ENCODE measurements at places on chromosomes 3 and 15.
A peak's percentile ranks its signal among the peaks of the same experiment; 100 is the strongest.

- no peak for DNase-seq
These were observed 244.6 kb upstream of the WNT5A start for GRCh38 chr3:55731741-55732140.

- no peak for DNase-seq
These were observed 28.5 kb downstream of the ACAD9 start for GRCh38 chr3:128907706-128908445.

- DNase-seq, result no peak
These were observed 964.6 kb downstream of the SI start for GRCh38 chr3:164113371-164114332.

DNA sequence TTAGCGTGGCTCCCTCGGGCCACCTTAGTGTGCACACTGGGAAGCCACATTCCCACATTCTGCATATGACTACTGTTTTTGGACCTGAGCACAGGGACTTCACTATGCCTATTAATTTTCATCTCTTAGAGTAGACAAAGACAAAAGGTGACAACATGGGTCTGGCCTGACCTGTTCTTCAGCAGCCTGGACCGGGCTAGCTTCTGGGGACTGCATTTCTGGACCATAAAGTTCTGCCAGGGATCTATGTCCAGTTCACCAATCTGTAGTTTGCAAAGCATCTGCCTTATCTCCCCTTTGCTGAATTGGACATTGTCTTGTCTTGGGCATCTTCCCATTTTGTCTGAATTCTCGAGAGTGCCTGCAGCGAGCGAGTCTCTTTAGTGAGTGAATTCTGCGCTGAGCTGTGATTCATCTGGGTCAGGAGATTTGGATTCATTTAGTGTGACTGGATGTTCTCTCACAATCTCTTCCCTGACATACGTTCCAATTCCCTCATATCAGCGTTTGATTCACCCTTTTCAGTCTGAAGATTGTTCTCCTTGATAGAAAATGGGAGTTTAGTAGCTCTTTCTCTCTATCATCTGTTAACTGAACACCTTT is 112.2 kb upstream of the PLXNA1 start:
- DNase-seq, result no peak

- no peak for DNase-seq
These were observed 59.7 kb upstream of the CCDC50 start for GRCh38 chr3:191269289-191270085.

GRCh38 chr3:49840388-49840787 is 16.0 kb downstream of the TRAIP start:
- DNase-seq, result no peak

DNA sequence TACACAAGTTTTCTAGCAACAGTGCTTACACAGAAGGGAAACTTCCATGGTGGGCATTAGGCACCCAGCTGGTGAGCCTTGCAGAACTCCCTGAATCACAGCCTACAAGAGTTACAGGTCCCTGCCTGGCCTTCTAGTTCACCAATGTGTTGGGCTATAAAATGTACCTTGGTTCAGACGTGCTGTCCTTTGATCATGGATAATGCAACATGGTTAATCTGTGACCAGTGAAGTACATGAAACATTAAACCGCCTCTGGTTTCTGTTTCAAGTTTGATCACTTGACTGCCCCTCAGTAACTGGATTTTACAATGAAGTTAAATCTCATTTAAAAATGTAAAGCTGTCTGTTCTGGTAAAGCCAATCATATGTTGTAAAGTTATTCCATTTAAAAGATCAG is 51.8 kb downstream of the FMN1 start:
- peak; percentile 86 for DNase-seq

GRCh38 chr15:51768018-51768417 is 16.6 kb downstream of the TMOD2 start:
- no peak for DNase-seq

GRCh38 chr15:39539466-39539865 is 41.4 kb upstream of the THBS1 start:
- DNase-seq, result no peak

DNA sequence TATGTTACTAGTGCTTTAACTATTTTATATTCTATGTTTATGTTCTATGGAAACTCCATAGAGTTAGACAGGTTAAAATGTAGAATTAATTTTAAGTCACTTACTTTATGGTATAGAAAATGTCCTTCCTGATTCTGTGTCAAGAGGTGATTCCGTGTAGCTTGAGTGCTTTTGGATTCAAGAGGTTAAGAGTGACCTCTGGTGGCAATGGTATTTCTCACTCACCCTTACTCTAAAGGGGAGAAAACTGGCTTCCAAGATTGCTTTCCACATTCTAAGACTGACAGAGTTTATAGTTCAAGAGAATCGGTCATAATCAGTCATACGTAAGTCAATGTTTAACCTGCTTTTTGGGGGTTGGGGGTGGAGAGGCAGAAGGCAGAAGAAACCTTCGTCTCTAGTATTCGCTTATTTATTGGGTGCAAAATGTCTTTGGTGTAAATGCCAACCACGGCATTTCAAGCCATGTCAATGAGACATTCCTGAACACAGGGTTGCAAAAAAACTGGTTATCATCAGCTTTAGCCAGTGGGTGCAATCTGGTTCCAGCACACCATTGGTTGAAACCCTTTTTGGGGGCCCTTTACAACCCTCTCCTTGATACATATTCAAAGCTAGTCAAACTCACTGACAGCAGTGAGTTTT is 92.0 kb upstream of the VGLL3 start:
- peak; percentile 79 for DNase-seq

DNA sequence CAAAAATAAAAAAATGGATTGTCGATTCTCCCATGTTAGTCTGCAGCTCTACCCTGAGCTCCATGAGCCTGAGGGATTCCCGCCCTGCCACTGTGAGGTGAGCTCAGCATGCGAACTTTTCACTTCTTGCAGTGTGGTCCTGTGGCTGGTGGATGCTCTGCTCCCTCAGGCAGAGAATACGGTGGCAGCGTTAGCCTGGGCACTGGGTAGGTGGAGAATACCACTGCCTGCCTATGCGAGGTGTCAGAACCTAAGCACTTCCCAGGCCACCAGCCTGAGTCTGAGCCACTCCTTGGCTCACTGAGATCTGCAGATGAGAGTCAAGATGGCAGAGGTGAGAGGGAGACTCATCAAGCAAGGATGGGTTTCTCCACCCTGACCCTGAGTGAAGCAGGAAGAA is 70.1 kb downstream of the ITGB5 start:
- DNase-seq, result no peak

DNA sequence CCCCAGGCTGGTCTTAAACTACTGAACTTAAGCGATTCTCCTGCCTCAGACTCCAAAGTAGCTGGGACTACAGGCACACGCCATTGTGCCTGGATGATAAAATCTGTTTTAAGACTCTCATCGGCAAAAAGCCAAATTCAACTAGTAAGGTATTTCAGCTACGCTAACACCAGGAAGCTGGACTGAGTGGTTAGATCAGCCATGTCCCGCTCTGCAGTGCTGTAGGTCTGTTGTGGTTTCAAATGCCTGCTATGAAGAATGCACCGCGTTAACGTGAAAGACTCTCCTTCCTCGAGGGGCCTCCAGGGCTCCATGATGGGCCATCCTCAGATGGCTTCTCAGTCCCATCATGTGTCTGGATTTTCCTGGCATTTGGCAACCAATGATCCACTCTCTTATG is 70.2 kb downstream of the PCOLCE2 start:
- DNase-seq, result no peak

- DNase-seq, result peak; percentile 42
These were observed 51.0 kb upstream of the SPSB4 start for GRCh38 chr3:141000027-141000663.

DNA sequence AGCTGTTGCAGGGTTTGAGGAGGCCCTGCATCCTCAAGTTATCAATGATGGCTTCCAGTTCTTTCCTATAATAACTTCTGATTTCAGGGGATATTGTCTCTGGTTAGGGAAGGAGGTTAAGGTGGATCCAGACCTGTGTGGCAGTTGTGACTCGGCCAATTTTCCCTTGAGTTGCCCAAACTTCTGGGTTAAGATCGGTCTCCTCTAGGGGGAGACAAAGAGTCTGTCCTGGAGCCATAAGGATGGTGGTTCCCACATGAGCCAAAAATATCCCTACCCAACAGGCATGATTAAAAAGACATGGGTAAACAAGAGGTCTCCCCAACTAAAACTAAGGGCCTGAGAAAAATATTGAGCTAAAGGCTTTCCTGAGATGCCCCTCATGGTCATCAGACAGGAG is 227.5 kb upstream of the MDFIC2 start:
- no peak for DNase-seq

DNA sequence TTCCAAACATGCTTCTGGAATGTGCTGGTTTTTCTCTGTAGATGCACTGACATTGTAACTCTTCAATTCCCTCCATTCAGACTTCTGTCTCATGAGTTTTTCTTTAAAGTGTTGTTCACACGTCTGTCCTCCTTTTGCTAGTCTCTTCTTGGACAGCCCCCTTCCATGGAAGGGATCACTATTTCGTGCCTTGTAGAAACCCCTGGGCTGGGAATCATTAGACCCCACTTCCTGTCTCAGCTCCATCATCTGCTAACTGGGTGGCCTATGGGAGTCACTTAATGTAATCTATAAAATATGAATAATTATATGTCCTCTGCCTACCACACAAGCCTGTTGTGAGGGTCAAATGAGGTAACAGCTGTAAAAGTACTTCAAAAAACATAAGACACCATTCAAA is 110.6 kb downstream of the THSD4 start:
- DNase-seq, result no peak

DNA sequence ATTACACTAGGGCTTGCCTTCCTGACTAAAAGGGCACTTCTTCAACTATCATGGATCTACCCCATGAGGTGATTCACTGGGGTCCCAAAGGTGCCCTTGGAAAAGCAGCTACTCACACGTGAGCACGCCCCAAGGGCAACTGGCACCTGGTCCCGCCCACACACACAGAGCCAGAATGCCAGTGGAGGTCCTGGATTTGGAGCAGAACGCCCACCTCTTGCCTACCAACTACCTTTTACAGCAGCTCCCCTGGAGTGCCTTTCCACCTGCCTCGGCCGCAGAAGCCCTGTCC is 1.8 kb upstream of the CTDSPL start:
- DNase-seq, result no peak

DNA sequence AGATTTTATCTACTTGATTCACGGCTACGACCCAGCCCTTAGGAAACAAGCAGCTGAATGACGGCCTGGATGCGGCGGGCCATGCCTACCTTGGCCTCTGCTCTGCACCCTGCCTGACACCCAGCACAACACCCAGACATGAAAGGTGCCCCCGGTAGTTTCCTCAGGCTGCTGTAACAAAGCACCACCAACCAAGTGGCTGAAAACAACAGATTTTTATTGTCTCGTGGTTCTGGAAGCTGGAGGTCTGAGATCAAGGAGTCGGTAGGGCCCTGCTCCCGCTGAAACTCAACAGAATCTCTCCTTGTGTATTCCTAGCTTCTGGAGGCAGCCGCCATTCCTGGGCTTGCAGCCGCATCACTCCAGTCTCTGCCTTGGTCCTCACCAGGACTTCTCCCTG is 111.7 kb downstream of the ADCY5 start:
- DNase-seq, result no peak

Data from large intestine (tissue), 12 donors.